ENCODE measurements at places on chromosomes 16 and 17. TPM values are rescaled to one million over a fixed set of nuclear protein-coding genes. Genes with fewer than 3 reads are reported as not detected.

SPATA32 gene
- total RNA-seq = not detected

TBC1D3C gene
- total RNA-seq = 1.0 TPM

MIEN1 gene
- 7.9 TPM for total RNA-seq

CACNA1H gene
- total RNA-seq = 10.6 TPM

PMP22 gene
- total RNA-seq = 191 TPM

TNFRSF17 gene
- not detected for total RNA-seq

COX11 gene
- total RNA-seq = 62.1 TPM

PDILT gene
- total RNA-seq = not detected

MYH4 gene
- total RNA-seq = 0.37 TPM

MYO15B gene
- 108 TPM for total RNA-seq

TMEM92 gene
- total RNA-seq = 1.0 TPM

CD7 gene
- total RNA-seq = 0.69 TPM

DLG4 gene
- total RNA-seq = 19.4 TPM

SLC47A1 gene
- 0.53 TPM for total RNA-seq

KRT31 gene
- 0.16 TPM for total RNA-seq

ZNF785 gene
- total RNA-seq = 15.7 TPM

SLC2A4 gene
- 11.6 TPM for total RNA-seq

MT2A gene
- total RNA-seq = 8.2 TPM

ABCA8 gene
- total RNA-seq = 107 TPM

NOTUM gene
- total RNA-seq = 1.3 TPM

SLC5A10 gene
- not detected for total RNA-seq

BEAN1 gene
- 0.85 TPM for total RNA-seq

PSKH1 gene
- 9.9 TPM for total RNA-seq

OR1F1 gene
- not detected for total RNA-seq

OTOA gene
- total RNA-seq = 0.42 TPM

HSD11B2 gene
- total RNA-seq = 6.9 TPM

KRTAP3-1 gene
- total RNA-seq = not detected

TP53TG3B gene
- not detected for total RNA-seq
